ENCODE measurements at places on chromosomes 4 and X.

GRCh38 chrX:125205133-125205917 lies 114.3 kb upstream of the TEX13C start:
- peak; percentile 51 for DNase-seq

DNA sequence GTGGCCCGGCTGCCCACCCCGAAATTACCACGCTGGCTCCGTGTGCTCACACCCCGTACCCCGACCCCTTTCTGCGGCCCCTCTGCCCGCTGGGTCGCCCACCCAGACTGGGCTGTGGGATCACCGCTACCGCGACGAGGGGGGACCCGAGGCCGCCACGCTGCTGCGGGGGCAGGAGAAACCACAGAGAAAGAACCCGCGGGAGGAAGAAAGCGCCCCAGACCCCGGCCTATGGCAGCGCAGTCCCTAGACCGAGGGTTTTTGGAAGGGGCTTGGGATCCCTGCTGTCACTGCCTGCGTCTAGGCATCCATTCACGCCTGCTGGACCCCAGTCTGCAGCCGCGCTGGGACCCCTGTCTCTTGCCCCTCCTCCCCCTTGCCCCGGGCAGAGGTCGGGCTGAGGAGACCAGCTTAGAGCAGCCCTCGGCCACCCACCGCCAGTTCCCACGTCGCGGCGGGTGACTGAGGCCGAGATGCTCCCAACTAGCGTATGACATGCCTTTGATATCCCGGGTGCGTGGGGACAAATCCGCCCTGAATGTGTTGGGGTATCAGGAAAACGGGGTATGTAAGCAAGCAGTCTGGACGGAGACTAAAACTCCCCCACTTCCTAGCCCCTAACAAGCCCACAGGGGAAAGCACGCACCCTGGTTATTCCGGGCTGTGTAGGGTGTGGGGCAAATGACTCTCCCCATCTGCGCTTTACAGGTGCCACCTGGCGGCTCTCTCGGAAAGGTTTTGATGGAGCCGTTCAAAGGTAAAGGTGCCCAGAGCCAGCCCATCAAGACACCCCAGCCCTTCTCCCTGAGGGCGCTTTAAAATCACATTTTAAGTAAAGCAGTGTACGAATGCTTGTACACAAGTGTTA lies 862 bp upstream of the INPP4B start:
- DNase-seq: peak; percentile 14

DNA sequence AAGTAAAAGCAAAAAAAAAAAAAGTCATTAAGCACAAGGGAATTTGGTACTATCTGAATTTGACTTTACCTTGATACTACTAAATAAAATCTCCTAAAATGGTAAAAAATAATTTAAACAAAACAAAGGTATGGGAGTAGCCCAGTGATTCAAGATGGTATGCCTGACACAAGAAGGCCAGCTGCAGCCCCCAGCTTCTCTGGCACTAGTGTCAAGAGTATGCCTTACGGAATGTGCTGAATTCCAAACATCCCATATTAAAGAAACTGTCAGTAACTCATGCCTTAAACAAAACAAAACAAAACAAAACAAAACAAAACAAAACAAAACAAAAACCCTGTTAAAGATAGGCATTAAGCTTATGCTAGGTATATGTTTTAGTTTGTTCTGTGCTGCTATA lies 80.8 kb downstream of the RASL11B start:
- no peak for DNase-seq

- no peak for DNase-seq
Measured at GRCh38 chrX:20517565-20517964, 250.9 kb upstream of the RPS6KA3 start.

DNA sequence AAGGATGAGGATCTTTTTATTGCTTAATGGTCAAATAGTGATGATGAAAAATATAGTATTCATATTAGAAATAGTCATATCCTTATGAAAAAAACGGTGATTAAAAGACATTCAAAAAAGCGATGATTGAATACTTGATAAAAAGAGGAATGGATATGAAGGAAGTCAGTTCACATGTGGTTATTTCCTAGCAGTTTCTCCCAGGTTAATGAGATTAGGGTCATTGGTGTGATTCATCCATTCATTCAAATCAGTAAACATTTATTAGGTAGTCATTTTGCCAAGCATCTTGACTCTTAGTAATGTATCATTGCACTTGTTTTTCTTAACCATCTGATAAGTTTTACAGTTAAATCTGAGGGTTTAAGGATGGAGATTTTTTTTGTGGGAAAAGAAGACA lies 294.1 kb downstream of the ARHGAP24 start:
- DNase-seq: no peak

DNA sequence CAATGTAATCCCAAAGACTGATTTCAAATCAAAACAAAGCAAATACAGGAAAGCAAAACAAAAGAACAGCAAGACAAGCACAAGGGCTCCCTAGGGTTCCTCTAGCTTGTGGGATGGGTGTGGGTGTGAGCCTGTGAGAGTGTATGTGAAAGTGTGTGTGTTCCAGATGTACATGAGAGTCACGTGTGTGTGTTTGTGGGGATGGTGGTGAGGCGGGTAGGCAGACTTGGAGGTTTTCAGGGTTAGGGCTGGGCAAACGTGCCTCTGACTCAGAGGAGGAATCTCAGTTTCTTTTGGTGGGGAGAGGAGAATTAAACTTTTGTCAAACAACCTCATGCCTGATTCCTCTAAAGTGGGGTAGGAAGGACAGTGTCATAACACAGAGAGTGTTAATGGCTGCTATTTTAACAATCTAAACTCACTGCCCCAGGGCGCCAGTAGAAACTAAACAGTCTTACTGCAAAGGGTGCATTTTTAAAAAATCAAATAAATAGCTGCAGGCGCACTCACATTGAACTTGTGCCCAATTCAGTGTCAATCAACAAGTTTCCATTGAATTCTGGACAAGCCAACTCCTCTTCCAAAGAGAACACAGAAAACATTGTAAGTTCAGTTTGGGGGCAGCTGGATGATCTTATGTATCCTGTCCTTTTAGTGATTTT lies 51.8 kb downstream of the CHRDL1 start:
- DNase-seq: no peak

- no peak for DNase-seq
Measured at GRCh38 chr4:182809417-182810102, 107.6 kb downstream of the DCTD start.

DNA sequence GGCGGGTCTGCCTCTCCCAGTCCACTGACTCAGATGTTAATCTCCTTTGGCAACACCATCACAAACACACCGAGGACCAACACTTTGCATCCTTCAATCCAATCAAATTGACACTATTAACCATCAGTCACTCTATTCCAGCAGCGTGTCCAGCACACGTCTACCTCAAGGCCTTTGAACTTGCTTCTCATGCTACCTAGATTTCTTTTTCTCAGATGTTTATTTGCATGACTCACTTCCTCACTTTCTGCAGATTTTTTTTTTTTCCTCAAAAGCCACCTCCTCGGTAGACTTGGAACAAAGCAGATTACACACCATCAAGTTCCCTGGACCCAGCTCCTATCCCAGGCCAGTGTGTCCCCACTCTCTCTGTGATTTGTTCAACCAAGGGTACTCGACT lies 49.5 kb downstream of the SUPT20HL2 start:
- no peak for DNase-seq

- no peak for DNase-seq
Measured at GRCh38 chr4:136562834-136563233, 969.5 kb downstream of the PCDH18 start.

GRCh38 chr4:139655116-139655515 lies 10.5 kb upstream of the MGST2 start:
- DNase-seq: no peak

DNA sequence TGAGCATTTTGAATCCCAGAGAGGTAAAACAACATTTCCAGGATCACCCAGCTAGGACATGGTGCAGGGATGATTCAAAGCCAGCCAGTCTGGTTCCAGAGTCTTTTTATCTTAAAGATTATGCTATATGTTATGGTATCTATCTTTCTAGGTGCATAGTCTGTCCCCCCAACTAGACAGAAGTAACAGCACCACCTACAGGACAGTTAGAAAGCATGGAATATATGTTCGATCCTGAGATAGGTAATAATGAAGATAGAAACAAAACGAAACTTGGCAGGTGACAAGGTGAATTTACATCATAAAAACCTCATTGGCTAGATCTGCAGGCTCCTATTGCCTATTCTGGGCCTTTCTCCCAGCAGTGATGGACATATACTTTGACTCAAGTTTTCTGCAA lies 723.2 kb downstream of the SMARCA1 start:
- no peak for DNase-seq

DNA sequence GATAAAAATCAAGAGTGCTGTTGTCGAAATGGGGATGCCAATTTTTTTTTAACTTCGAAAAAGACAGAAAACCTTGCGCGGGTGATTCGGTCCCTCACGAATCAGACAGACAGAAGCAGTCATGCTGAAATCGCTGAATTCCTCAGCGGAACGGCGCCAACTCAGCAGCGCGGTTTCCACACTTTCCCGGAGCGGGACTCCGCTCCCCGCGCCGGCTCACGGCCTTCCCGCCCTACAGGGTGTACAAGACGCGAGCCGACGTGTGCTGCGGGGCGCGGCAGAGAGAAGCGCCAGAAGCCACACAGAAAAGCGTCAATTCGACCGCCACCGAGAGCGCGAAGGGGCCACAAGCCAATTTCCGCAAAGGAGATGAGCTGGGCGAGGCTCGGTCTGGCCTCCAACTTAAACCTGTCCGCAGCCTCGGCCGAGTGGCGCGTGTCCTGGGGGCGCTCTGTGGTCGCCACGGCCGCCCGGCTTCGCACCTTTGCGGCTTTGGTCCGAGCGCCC lies 1.3 kb downstream of the NEXMIF start:
- DNase-seq: peak; percentile 81

GRCh38 chrX:108097380-108097779 lies 5.8 kb downstream of the ATG4A start:
- no peak for DNase-seq
